Foreskin fibroblast (primary cell): ENCODE measurements at places on chromosomes 6 and 20.

GRCh38 chr20:37299718-37300528, 10.5 kb downstream of the MANBAL start:
- DNase-seq: peak; percentile 67

GRCh38 chr20:62824476-62825332, 7.9 kb downstream of the COL9A3 start:
- DNase-seq: no peak

DNA sequence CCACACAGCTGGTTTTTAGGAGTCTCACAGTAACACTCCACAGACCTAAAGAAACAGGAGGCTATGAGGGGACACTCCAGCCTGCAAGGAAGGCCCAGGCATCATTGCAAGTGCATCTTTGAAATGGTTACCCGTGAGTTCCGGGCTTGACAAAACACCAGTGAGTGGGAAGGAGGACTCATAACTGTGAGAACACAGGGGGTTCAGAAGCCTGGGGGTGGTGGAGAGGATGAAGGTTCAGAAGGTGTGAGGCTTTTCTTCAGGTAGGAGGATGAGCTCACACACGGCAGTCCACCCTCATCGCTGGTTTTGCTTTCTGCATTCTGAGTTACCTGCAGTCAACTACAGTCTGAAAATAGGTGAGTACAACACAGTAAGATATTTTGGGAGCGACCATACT, 39.9 kb downstream of the MAP7 start:
- no peak for DNase-seq

- peak; percentile 14 for DNase-seq
Observed at GRCh38 chr6:34349211-34349610, 43.3 kb downstream of the NUDT3 start.
